Esophagus squamous epithelium (tissue), 5 donors: ENCODE measurements at places on chromosomes 6 and 20.

GRCh38 chr6:144194293-144194810, 44.0 kb downstream of the STX11 start:
- no peak for DNase-seq

DNA sequence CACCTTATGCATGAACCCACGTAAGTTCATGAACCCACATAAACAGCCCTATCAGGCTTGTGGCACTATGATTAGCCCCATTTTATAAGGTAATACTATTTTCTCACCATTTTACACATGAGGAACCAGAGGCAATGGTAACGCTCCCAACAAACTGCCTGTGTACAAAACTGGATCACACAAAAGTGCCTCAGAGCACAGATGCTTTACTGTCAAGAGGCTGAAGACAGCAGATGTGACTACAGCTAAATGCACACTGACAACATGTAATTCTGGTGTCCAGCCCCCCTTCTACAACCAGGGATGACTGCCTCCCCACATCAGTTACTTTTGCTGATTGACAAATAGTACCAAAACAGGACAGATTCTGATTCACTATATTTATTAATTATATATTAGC, 69.6 kb downstream of the GMDS start:
- no peak for DNase-seq

DNA sequence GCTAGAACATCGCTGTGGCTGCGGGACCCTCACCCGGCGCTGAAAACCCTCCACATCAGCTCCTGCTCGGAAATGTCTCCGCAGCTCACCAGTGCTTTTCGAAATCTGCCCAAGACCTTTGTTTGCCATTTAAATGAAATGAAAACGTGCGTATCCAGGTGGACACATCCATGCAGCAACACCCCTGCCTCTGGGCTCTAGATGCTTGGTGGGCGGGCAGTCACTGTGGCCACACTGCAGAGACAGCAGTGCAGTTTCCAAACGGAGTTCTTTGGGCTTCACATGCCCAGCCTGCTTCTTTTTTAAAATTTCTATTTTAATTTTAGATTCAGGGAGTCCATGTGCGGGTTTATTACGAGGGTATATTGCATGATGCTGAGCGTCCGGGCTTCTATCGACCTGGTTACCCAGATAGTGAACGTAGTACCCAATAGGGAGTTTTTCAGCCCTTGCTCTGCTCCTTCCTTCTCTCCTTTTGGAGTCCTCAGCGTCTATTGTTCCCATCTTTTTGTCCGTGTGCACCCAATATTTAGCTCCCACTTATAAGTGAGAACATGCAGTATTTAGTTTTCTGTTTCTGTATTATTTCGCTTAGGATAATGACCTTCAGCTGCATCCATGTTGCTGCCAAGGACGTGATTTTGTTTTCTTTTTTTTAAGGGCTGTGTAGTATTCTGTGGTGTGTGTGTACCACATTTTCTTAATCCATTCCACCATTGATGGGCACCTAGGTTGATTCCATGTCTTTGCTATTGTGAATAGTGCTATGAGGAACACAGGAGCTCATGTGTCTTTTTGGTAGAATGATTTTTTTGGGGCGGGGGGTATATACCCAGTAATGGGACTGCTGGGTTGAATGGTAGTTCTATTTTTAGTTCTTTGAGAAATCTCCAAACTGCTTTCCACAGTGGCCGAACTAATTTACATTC, 4.8 kb upstream of the TUBB2B start:
- DNase-seq, result no peak

DNA sequence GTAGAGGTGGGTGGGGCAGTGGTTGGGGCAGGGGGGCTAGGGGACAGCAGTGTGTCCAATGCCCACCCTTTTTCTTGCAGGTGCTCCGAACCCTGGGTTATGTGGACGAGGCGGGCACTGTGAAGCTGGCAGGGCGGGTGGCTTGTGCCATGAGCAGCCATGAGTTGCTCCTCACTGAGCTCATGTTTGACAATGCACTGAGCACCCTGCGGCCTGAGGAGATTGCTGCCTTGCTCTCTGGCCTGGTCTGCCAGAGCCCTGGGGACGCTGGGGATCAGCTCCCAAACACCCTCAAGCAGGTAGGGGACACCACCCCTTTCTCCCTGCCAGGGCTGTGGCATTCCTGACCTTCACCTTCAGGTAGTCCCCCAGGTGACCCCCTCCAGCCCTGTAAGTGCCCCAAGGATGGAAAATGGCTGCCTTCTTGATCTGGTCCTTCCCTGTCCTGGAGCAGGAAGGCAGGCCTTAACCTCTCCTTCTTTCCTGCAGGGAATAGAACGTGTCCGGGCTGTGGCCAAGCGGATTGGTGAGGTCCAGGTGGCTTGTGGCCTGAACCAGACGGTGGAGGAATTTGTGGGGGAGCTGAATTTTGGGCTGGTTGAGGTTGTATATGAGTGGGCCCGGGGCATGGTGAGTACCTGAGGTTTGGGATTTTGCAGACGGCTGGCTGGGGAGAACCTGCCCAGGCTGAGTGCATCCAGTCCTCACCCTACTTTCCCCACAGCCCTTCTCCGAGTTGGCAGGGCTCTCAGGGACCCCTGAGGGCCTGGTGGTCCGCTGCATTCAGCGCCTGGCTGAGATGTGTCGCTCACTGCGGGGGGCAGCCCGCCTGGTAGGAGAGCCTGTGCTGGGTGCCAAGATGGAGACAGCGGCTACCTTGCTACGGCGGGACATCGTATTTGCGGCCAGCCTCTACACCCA, 2.9 kb downstream of the DXO start:
- no peak for DNase-seq

GRCh38 chr6:89298680-89299465, 16.2 kb downstream of the GABRR2 start:
- no peak for DNase-seq

DNA sequence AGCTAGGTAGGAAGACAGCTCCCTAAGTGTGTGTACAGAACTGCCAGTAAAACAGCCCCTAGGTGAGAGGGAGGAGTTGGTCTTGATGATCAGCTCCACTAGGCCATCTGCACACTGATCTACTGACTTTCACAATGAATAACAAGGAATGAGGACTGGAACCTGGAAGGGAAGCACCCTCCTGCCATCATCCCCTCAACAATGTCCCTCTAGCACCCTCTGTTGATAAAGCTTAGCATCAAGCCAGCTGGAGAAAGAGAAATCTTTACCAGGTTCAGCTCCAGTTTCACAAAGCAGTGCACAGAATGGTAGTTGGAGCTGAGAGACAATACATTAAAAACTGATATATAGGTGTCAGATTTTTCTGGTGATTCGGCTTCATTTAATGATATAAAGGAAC, 57.2 kb upstream of the IRAK1BP1 start:
- no peak for DNase-seq

DNA sequence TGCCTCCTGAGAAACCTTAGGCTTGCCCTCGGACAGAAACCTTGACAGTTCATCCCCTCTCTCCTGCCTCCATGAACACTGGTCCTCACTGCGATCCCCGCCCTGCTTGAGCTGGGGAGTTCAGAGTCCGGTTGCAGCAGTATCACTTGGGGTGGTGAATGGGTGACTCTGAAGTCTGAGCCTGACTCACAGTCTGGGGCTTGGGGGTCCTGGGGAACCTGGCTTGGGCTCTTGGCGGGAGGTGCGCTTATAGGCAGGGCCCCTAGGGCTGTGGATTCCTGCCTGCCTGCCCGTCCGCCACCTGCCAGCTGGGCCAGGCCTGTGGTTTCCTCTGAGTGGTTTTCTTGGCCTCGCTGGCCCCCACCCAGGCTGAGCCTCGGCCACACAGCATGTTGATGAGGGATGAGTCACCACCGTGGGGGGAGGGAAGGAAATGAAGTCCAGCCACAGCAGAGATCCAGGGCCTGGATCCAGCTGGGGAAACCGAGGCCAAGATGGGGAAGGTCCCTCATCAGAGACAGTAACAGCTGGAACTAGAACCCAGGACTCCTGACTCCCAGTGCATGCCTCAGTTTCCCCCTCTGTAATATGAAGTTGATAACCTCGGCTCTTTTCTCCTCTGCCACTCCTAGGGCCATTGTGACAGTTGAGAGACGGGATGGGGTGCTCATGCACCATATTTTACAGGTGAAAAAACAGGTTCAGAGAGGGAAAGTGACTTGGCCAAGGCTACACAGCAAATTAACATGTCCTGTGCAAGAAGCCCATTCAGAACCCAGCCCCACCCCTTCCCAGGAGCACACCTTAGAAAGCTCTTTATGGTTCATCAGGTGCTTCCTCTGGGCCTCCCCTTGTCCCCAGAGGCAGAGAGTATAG, 9.2 kb downstream of the FOXS1 start:
- DNase-seq, result no peak

DNA sequence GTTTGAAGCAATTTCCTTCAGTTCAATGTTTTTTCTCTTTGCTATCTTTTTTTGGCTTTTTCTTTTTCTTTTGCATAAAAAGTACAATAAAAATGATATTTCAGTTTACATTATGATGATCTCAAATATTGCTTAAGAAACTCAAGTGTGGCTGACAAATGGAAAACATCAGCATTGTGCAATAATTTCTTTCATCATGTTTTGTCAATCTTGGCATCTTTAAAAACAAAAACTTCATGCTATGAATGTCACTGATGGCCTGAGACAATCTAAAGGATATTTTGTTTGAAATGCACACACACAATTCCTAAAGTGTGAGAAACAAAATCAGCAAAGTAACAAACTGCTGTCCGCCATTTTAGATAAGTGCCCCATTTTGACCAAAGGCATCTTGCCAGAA, 13.9 kb upstream of the MTCL3 start:
- no peak for DNase-seq

GRCh38 chr20:43513372-43513930, 6.0 kb downstream of the L3MBTL1 start:
- no peak for DNase-seq

DNA sequence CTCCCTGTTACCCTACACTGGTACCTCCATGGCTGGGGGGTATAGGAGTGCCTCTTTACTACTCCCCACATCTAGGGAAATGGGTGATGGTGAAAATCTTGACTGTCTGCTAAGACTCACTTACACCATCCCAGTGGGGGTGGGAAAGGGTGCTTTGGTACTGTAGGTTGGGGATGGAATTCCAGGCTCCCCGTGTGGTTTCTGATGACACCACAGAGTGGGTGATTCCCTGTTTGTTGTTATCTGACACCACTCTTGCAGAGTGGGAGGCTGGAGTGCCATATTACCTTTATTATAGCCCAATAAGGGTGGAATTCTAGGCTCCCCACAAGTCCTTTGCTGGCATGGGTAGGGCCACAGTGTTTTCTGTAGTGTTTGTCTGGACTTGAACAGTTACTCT, 264.6 kb upstream of the MAN1A1 start:
- DNase-seq, result no peak

GRCh38 chr6:110875548-110876169, 1.1 kb downstream of the AMD1 start:
- no peak for DNase-seq

GRCh38 chr6:38587766-38588362, 51.9 kb downstream of the BTBD9 start:
- no peak for DNase-seq

DNA sequence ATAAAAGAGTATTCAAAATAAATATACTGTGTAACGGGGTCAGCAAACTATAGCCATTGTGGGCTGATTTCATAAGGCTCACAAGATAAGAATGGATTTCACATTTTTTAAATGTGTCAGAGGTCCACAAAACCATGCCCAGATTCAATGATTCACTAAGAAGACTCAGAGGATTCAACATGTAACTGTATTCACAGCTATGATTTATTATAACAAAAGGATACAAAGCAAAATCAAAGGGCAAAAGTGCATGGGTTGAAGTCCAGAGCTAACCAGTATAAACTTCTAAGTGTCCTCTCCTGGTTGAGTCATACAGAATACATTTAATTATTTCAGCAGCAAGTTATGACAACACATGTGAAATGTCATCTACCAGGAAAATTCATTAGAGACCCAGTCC, 49.2 kb downstream of the TBC1D32 start:
- DNase-seq, result no peak

- no peak for DNase-seq
Measured at GRCh38 chr6:35850208-35850607, 45.1 kb downstream of the LHFPL5 start.

- no peak for DNase-seq
Measured at GRCh38 chr20:62898093-62898964, 28.0 kb downstream of the DIDO1 start.

GRCh38 chr6:1809291-1809988, 199.7 kb downstream of the FOXC1 start:
- no peak for DNase-seq

DNA sequence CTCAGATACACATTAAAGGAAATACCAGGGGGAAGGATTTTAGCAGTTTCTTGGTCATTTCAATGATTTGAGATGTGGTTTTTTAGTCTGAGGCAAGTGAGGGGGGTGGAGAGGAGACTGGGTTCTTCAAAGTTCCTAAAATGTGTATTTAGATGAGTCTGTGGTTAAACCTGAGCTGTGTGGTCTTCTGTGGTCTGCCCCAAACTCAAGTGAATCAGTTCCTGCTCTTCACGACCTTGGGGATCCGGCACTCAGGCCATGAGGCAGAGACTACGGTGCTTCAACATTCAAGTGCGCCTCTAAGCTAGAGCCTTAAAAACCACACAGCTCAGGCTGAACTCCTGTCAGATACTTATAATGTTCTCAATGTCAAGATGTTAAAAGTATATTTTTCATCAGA, 406.7 kb downstream of the LMBRD1 start:
- DNase-seq, result no peak

DNA sequence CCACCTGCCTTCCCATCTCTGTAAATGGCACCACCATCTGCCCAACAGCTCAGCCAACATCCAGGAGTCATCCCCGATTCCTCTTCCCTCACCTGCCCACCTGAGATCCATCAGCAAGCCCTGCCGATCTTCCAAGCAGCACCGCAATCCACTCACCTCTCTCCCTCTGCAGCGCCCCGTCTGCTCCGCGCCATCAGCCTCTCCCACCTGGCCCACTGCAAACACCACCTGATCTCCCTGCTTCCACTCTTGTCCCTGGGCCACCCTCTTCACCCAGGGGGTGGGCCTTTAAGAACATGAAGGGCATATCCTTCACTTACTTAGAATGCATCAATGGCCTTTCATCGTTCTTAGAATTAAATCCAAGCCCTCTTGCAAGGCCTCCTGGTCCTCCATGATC, 457.3 kb upstream of the SULF2 start:
- DNase-seq, result no peak

GRCh38 chr6:149223120-149223903, 94.2 kb upstream of the TAB2 start:
- DNase-seq, result no peak

GRCh38 chr6:125924169-125924568, 32.4 kb upstream of the HINT3 start:
- DNase-seq, result no peak

GRCh38 chr20:45917790-45918141, 5.8 kb upstream of the PLTP start:
- DNase-seq, result no peak
